ENCODE measurements at places on chromosomes 1 and 21.

DNA sequence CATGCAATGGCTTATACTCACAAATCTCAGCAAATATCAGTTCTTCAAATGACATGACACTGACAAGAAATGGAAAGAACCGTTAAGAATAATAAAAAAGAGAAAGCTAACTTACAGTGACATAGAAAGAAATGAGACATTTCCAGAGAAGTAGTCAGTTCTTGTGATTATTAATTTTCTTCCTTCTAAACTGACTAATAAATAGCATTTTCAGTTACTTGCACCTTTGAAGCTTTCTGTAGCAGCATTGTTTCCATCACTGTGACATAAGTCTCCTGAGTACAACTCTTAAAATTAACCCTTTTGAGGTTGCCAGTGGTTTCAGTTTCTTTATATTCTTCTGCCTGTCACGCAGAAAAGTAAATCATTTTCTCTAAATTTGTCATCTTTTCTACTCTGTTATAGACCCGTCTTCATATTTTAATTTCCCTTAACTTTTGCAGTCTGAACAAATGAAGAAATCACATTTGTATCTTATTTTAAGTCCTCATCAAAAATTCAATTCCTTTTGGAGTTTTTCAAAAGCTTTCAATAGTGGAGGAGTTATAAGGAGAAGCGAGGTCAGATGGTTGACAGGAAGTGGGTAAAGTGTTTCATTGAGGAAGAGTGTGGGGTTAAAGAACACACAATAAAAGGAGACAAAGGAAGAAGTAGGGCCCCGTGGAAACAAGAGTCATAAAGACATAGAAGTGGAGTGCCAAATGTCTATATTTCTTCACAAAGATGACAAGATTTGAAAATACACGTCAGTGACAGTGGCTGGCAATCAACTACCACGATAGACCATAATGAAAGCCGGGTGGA, 57.9 kb upstream of the S1PR1 start:
- no peak for DNase-seq

DNA sequence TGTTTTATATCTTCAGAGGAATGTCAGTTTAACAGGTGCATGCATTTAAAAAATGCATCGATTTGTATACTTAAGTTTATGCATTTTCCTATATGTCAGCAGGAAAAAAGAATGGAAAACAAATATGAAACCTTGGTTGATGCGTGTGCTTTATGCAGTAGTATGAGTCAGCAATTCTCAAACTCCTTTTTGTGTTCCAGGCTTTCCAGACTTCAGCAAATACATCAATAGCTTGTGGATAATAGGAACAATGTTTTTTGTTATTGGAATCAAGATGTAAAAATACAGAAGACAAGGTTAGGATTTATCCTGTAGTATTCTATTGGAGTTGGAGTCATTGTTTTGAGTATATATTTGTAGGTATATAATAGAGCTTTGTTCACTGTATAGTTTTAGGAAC, 45.2 kb downstream of the CHODL start:
- DNase-seq, result no peak

- no peak for DNase-seq
Measured at GRCh38 chr1:240947438-240948224, 335.7 kb upstream of the GREM2 start.

GRCh38 chr21:35349376-35350080, 300.4 kb upstream of the RUNX1 start:
- DNase-seq, result no peak

GRCh38 chr21:45991606-45992300, 10.2 kb downstream of the COL6A1 start:
- no peak for DNase-seq

- no peak for DNase-seq
Measured at GRCh38 chr1:183443011-183443410, 24.8 kb upstream of the NMNAT2 start.

DNA sequence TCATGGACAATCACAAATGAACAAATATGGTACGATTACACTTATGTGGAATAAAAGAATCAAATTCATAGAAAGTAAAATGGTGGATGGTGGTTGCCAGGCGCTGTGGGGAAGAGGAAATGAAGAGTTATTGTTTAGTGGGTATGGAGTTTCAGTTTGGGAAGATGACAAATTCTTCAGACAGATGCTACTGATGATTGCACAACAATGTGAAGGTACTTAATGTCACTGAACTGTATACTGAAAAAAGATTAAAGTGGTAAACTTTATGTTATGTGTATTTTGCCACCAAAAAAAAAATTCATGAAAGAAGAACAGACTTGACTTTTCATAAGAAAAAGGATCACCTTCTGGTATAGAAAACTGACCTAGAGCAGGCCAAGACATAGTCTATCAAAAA, 745.6 kb upstream of the CXADR start:
- no peak for DNase-seq

GRCh38 chr21:46555678-46556077, 49.2 kb downstream of the S100B start:
- DNase-seq, result no peak

GRCh38 chr1:3795453-3796214, 664 bp downstream of the LRRC47 start:
- DNase-seq, result no peak

- no peak for DNase-seq
Measured at GRCh38 chr1:40391688-40392145, 18.2 kb downstream of the SMAP2 start.

GRCh38 chr1:221689138-221689537, 52.8 kb downstream of the DUSP10 start:
- DNase-seq, result no peak

DNA sequence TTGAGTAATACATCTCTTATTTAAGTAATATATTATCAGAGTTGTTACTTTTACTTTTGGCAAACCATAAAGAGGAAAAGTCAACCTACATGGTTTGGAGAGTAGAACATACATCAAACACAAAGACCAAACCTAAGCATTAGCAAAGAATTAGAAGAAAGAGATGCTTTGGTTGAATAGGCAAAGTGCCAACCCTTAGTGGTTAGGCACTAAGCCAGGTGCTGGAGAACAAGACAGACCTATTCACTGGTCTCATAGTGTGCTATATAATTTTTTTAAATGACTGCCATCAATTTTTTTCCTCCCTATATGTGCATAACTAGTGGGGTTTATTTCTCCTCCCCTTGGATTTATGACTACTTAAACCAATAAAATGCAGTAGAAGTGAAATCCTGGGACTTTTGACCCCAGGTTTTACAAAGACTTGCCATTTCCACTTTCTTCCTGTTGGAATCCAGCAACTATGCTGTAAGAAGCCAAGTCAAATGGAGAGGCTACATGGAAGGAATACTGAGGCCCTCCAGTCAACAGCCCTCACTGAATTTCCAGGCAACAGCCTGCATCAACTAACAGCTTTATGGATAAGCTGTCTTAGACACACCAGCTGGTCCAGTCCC, 69.8 kb upstream of the HAO2 start:
- DNase-seq, result no peak

DNA sequence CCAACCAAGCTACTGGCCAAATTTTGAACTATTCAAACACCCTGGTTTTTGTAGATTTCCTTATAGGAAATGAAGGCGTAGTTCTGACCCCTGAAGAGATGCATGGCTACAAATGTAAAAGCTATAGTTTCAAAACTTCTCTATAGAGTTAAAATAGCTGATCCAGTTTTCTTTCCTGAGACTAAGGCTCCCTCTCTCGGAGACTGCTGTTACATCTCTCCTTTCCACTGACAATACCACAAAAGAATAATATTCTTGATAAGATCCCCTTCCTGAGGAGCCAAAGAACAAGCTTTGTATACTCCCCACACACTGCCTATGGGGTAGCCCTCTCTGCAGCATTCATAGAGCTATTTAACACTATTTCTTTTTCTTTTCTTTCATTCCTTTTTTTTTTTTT, 6.7 kb upstream of the CFAP126 start:
- DNase-seq, result no peak

DNA sequence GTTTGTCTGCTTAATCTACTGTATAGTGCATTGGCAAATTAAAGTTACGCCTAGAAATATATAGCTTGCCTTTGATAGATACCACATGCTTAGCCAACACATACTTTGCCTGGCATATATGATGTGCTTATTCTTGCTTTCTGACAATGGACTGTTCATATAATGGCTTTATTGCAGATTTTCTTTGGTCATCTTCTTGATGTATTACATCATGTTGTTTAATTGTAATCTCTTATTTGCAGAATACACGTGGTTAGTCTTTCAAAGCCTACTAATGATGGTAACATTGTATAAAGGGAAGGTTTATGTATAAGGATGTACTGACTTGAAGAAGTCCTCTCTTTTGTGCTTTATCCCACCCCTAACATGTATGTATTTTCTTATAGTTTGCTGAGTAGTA, 201.5 kb downstream of the PDE4B start:
- DNase-seq, result no peak

DNA sequence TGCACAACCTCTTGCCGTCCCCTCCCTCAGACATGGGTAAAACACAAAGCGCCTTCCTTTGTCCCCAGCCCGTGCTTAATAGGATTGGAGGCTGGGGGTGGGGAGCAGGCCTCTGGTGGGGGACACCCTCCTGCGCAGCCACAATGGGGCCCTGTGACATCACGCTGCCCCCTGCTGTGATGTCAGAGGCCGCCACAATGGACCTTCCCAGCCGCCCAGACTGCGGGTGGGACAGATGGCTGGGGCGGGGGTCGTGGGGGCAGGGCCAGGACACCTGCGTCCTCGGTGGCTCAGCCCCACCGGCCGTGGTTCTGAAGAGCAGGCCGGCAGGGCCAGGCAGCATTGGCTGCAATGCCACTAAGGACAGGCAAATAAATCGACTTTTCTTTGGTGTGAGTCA, 39.9 kb downstream of the EPHA2 start:
- DNase-seq, result no peak

- no peak for DNase-seq
Measured at GRCh38 chr1:42085596-42085995, 67.6 kb upstream of the GUCA2B start.

GRCh38 chr1:161225178-161225533, 704 bp upstream of the TOMM40L start:
- DNase-seq, result no peak

DNA sequence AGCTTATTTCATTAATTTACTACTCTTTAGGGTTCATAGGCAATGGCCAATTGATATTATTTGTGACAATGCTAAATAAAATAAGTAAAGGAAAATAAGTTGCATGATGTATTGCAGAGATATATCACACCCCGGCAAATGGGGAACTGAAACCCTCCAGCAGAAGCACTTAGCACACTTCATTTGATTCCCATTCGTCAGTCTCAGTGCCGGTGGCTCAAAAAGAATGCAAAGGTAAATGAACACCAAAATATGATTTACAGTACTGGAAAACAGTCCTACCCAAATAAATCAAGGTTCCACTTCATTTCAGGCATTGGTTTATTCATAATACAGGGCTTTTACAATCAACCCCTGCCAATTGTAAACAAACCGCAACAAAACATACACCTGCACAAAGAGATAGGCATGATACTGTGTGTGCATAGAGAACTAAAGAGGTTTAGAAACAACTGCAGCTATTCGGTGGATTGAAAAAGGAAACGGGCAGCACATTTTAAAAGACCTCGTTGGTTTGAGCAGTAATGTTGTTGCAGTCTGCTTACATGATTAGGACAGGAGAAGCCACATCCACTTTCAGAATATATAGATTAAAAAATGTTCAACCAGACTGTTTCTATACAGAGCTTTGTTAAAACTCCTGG, 1019.2 kb downstream of the TTLL7 start:
- DNase-seq, result no peak

GRCh38 chr1:214727274-214727673, 124.3 kb downstream of the CENPF start:
- DNase-seq, result no peak

DNA sequence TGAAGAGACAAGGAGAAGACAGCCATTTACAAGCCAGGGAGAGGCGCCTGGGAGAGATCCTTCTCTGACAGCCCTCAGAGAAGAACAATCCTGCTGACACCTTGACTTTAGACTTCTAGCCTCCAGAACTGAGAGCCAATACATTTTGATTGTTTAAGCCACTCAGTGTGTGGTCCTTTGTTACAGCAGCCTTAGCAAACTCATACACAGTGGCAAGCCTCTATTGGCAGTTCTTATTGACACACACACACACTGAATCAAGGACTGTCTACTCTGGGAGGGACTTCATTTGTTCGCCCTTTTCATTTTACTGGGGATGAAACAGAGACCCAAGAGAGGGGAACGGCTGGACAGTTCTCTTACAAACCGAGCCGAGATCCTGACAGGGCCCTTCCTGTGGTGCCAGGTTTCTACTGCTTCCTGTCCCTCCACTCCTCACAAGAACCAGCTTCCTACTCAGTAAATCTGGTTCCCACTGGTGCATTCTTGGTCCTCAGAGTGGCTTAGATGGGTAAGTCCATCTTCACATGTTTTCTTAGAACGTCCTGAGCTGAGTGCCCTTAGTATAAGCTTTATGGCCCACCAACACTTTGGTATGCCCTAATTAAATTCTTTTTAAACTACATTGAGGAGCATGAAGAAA, 14.7 kb downstream of the SLAMF1 start:
- DNase-seq, result no peak

DNA sequence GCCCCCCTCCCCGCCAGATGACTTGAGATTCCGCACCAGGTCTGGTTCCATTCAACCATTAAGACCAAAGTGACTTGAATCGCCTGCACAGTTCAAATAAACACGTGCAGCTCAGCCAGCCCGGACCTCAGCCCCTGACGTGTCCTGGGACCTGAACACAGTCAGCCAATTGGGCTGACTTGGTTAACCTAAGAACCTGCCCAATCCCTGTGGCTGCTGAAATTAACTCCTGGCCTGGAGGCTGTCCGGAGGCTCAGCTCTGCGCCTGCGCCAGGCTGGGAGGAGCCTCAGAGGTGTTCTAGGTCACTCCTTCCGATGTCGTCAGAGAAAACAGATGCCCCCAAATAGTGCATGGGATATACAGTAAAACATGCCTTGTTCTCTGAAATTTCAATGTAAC, 73.4 kb downstream of the SCCPDH start:
- no peak for DNase-seq

DNA sequence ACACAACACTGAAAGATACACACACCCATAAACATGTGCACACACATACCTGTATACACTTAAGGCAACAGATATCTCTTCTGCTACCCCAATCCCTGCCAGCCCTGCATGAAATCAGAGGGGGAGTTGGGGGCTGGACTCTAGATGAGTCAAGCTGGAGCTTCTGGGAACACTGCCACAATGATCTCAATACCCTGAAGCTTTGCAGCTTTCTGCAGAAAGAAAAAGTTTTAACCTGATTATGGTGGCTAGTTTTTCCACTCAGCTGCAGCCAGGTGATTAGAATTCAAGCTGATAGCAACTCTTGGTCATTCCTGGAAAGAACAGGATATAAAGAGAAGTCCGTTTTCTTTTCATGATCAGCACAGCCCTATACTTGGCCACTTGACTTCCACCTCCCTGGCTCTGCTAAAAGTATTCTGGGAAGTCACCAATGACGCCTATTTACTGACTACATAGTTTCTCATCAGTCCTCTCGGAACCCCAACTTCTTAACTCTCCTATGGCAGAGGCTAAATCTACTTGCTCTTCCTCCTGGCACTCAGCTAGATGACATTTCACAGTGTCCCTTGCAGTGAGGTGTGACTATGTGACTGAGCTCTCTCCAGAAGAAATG, 20.7 kb upstream of the DNASE2B start:
- no peak for DNase-seq
